ENCODE measurements at places on chromosomes 2 and 18. TPM values are rescaled to one million over a fixed set of nuclear protein-coding genes. Genes with fewer than 3 reads are reported as not detected.
A peak's percentile ranks its signal among the peaks of the same experiment; 100 is the strongest.

DNA sequence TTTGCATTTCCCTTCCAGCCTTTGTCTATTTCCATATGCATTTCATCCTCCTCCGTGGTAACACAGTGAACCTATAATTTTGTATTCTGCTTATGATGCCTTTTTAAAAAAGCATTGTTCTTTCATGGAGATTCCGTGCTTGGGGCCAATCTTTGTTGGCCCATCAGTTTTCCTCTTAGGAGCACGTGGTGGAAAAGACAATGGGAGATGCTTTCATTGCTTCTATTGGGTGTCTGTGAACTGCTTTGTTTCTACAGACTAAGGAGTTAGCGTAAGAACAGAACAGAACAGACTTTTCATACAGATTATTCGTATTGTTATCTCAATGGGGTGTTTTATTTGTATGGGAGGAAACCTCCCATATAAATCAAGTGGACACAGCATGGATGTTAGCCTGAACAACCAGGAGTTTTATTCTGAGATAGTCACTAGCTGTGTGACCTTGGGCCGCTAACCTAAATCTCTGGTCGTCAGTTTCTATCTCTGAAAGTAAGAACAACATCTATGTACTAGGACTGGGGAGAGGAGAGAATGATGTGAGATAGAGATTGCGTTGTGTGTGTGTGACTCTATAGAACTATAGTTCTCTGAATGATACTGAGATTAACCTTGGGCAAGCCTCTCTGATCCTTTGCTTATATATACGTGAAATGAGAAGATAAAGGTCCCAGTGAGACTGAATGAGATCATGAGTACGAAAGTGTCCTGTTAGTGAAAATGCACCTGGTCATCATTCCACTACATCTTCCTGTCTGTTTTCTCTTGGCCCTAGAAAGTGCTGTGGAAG lies 22.9 kb upstream of the YWHAQ start:
- DNase-seq: no peak

DNA sequence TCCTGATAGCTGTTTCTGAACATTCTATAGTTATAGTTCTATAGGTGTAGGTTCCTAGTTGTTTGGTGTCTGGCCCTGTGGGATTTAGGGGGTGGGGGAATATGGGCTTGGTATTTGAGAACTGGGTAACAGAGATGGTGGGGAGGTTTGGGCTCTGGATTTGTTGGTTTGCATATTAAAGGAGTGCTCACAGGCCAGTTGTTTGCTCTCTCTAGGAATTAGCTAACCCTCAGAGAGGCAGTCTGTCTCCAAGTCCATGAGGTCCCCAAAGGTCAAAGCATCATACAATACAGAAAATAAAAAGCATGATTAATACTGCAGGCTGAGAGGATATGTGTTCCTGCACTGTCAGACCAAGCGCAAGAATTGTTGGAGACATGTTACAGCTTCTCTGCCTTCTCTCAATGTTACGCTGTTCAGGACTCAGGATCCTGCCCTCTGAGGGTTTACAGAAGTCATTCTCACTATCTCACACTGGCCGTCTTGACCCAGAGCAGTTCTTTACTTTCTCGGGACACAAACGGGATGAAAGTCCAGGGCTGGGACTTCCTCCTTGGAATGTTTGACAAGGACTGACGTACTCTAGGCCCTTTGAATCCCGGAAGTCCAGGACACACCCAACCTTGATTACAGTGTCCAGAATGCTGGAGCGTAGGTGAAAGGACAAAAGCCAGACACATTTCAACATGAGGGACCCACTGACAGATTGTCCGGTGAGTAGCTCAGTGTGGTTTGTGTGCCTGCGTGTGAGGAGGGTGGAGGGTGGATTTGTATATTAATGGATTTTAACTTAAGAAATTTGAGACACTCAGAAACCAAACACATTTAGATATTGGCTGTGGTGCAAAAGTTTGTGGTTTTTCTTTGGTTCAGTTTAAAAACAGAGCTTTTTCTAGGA lies at the start of gene NOSTRIN:
TSS of gene NOSTRIN (plus strand) at position 677 of the 898 bp plus-strand sequence. CDS start at position 687, 10 bp downstream.
- DNase-seq: no peak

- DNase-seq: no peak
Measured at GRCh38 chr2:26455037-26455669, 22.8 kb downstream of the OTOF start.

GRCh38 chr18:50133526-50133925 lies 61.4 kb downstream of the MYO5B start:
- DNase-seq: no peak

GRCh38 chr2:138516030-138516704 lies 14.6 kb downstream of the SPOPL start:
- no peak for DNase-seq

DNA sequence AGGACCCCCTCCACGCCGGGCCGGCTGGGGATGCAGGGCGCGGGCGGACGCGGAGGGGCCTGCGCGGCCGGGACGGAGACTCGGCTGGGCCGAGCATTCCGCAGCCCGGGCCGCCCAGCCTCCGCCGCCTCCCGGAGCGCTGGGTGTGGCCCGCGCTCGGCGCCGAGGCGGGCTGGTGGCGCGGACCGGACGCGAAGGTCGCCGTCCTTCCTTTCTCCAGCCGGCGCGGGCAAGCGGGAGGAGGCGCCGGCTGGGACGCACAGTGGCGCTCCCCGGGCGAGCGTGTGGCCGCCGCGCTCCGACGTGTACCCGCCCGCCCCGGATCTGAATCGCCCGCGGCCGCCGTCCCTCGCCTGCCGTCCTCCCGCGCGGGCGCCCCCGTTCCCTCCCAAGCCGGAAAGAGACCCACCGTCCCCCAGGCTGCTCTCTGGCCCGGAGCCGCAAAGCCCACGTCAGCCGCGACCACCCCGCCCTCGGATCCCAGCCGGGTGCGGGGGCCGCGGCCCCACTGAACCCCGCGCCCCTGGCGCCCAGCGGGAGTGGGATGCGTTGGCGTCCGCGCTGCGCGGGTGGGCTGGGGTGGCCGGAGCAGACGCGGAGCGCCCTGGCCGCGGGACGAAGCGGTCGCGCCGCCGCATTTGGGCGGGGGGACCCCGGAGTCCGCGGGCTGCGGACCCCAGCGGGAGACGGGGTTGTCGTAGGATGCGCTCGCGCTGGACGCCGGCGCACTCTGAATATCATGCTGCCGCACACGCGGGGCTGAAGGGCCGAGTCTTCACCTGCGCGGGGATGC lies 634 bp downstream of the SPATS2L start:
- DNase-seq: peak; percentile 35

DNA sequence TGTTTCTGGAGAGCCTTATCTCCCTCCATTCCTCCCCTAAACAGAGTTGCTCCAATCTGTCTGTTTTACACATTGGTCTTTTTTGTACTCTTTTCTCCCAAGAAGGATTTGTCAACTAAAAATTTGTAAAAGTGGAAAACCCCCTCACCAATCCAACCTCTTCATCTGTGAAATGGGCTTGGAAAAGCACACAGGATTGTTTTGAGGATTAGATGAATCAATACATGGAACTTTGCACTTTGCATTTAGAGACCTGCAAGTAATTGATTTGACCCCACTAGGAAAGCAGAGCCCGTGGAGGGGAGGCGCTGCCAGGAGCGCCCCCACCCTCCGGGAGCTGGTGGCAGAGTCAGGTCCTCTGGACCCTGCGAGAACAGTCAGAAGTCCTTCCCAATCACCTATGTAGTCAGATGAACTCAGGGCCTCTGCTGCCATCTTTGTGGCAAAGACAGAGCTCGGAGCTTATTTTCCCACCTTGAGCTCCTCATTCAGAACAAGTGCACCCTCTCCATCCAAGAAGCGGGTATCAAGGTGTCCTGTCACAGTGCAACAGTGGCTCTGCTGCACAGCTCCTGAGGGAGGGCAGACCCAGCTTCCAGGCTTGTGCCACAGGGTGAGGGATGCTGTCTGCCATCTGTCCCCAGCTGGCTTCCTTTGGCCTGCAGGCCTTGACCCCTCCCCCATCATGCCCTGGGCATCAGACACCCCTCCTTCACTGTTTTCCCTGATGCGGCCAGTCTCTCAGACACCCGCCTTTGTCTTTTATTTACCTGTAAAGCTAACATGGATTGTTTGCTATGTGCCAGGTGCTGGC lies 1.7 kb upstream of the TMEM185B start:
- DNase-seq: no peak

DNA sequence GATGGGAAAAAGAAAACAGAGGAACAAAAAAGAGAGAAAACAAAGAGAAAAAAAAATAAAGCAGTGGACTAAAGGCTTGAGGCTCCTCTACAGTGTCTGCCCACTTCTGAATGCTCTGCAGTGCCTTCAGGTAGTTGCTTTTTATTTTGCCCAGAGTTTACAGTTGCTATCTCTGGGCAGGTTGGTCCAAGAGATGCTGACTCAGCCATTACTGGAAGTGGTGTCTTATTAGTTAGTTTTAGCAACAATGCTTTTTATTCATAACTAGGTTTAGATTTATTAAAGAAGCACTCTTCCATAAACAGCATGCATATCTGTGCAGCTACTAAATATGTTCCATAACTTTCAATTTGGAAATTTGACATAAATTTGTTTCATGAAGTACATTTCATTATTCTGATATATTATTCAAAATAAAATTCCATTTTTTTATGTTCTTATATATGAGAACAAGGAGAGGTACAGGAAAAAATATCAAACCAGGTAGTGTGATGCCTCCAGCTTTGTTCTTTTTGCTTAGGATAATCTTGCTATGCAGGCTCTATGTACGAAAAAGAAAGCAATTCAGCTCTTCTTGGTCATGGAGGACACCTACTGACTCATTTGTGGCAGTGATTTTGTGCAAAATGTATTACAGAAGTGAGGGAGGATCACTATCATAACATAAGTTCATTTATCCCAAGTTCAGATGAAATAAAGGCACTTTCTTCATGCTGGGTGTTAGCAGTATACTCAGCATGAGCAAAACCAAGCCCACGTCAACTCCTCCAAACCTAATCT lies 69.5 kb downstream of the RPIA start:
- no peak for DNase-seq

GRCh38 chr2:238285653-238286082 lies 2.7 kb downstream of the PER2 start:
- DNase-seq: peak; percentile 28

DNA sequence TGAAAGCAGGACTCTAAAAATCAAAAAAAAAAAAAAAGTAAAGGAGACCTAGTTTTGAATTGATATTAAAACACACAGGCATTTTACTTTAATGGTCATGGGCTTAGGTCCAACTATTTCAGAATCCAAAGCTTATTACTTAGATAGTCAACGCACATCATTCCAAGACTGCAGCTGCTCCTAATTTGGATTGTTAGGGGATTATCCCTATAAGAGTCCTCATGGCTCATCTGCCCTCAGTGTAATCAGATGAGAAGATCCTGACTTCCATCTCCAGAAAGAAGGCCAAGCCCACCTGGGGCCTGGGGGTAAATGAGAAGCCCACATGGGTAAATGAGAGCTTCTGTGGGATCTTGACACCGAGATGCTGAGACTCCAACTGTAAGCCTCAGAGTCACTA lies 424.2 kb downstream of the NRXN1 start:
- DNase-seq: no peak

GRCh38 chr2:15205562-15205961 lies 355.6 kb downstream of the NBAS start:
- no peak for DNase-seq

DNA sequence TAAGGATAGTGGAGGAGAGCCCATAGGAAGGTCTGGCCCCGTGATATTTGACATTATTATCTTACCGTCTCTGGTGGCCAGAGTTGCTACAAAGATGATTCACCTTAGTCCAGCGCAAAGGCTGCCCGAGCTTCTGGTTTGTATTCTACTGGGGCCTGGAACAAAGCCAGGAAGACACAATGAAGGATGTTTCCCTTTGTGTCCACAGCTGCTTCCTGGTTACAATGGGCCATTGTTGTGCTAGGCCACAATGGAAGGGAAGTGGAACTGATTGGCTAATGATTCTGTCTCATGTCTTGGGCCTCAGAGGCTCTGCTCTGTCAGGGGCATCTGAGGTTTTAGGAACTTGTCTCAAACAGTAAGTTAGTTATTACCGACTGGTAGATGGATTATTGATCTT lies 132.2 kb downstream of the TDRD15 start:
- no peak for DNase-seq

DNA sequence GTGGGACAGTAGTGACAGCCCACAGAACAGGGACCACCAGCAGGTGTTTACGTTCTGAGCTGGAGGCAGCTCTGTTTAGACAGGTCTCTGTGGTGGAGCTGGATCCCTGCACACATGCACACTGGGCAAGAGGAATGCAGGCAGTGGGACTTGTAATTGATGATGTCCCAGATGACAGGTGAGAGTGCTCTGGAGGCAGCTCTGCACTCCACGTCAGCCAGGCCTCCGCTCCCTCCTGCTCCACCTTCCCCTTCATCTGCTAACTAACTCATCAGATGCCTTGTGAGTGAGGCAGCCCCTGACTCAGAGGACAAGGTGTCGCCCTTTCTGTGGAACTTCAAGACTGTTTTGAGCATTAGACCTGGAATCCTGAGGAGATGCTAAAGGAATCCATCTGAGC lies 53.2 kb downstream of the SH3YL1 start:
- no peak for DNase-seq

DNA sequence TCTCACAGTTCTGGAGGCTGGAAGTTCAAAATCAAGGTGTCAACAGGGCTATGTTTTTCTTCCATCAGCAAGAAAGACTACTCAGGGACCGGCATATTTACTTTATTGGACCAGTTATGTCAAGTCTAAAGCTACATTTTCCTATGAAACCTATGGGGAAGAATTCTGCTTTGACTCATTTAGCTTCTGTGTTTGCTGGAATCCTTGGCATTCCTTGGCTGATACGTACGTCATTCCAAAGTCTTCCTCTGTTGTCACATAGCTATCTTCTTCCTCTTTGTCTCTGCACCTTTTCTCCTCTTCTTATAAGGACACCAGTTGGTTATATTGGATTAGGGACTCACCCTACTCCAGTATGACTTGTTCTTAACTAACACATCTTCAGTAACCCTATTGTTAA lies 137.4 kb upstream of the FBXO11 start:
- no peak for DNase-seq

DNA sequence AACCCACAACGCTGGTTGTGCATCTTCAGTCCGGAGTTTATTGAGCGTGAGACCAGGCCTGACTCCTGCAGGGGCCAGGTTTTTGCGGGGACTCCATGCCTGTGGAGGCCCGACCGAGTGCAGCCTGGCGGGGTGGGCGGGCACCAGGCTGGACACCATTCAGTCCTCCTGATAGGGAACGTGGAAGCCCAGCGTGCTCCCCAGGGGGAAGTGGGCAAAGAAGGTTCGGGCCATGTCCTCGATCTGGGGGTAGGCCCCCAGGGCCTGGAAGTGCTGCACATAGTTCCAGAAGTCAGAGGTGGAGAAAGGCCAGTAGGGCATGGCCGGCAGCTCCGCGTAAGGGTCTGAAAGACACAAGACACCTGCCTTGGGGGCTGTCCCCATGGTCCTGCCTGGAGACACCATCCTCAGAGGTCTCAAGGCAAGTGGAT lies 1.4 kb downstream of the OTOS start:
- no peak for DNase-seq

Gene KCNG2
- total RNA-seq: not detected

Gene MDH1B
- total RNA-seq: 2.0 TPM

Gene ICOS
- total RNA-seq: not detected

Gene DOCK10
- total RNA-seq: 29.7 TPM

Gene ITGA4
- 75.6 TPM for total RNA-seq

Gene FEV
- total RNA-seq: not detected

Gene STAMBP
- total RNA-seq: 37.4 TPM

All from neural crest cell (in vitro differentiated cells).